Activated CD8-positive, alpha-beta memory T cell treated with anti-CD3 and anti-CD28 coated beads for 4 hours (primary cell): ENCODE measurements at places on chromosomes 6 and 20.

DNA sequence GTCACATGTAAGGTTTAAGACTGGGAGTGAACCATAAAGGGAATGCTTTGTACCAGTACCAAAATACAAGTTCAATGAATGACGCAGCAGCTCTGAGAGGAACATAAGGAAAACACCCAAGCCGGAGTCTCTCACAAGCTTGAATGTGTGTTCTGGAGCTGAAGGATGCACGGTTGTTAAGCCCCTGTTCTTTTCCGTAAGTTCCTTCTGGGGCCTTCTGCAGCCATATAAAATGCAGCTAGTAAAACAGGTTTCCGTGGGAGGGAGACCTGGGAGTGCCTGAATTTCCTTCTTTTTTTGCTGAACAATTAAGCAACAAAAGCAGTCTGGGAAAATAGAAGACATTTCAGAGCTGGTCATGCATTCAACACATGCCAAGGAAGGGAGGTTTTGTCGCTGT lies 73.2 kb upstream of the JAG1 start:
- DNase-seq, result no peak

GRCh38 chr6:158303210-158303731 lies 9.0 kb upstream of the TULP4 start:
- DNase-seq, result no peak

- DNase-seq, result no peak
Observed at GRCh38 chr6:55979526-55979925, 104.1 kb upstream of the BMP5 start.

- DNase-seq, result no peak
Observed at GRCh38 chr6:89145091-89145955, 532 bp upstream of the PM20D2 start.

- no peak for DNase-seq
Observed at GRCh38 chr6:144263786-144264185, 21.3 kb upstream of the UTRN start.

- no peak for DNase-seq
Observed at GRCh38 chr20:61135968-61136367, 116.1 kb upstream of the CDH4 start.

GRCh38 chr6:154039231-154039842 lies at the start of gene OPRM1:
TSS of gene OPRM1 (plus strand) at chr6:154039240. CDS start at chr6:154039545, 305 bp downstream.
- no peak for DNase-seq

GRCh38 chr6:7881765-7882500 lies 28.7 kb downstream of the TXNDC5 start:
- no peak for DNase-seq

DNA sequence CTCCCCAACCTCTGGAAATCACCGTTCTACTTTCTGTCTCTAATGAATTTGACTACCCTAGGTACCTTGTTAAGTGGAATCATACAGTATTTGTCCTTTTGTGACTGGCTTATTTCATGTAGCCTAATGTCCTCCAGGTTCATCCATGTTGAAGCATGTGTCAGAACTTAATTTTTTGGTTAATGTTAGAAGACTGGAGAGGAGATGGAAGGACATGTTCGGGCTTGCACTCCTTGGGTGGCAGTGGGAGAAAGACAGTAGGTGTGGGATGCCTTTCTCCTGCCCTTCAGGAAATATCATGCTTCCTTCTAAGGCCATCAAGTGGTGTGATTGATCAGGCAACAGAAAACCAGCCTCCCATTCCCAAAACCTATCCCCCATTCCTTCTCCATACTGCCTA lies 61.1 kb upstream of the RNF144B start:
- no peak for DNase-seq

DNA sequence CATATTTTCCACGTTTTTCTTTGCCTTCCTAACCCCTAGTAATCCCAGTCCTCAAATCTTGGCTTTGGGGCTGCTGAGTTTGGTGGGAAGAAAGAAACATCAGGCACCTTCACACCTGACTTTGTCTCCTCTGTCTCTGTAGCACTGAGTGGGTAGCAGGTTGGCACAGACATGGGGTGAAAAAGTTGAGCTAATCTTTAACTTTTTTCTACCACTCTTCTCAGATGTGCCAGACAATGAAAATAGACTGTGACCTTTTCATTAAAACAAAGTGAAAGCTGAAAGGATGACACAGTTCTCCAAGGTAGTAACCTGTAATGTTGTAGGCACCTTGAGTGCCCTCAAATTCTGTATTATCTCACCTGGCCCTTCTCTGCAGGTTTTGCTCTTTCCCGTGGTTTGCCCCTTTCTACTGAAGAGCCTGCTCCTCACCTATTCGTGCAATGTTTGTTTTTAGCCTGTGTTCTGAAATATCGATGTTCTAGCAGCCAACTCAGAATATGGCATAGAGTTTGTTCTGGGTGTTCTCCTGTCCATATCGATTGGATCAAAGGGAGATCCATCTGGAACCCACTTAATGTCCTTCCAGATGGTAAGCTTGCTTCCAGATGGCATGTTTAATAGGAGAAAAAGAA lies 57.8 kb upstream of the ATXN1 start:
- no peak for DNase-seq
